A549 treated with dexamethasone at 1 μM for 4 hours (cell line): ENCODE measurements at places on chromosomes 4 and X. TPM values are rescaled to one million over a fixed set of nuclear protein-coding genes. Genes with fewer than 3 reads are reported as not detected.

Gene RHOH
- total RNA-seq, result 0.08 to 0.20 TPM (median 0.16 TPM) in 5 replicates

Gene MAGEC3
- total RNA-seq, result not detected in 5 replicates

Gene CFAP99
- 0.06 to 0.13 TPM (median 0.09 TPM) in 4 of 5 replicates, not detected in the other for total RNA-seq

Gene TEC
- 1.5 to 2.3 TPM (median 1.6 TPM) in 5 replicates for total RNA-seq

Gene IBSP
- total RNA-seq, result not detected in 5 replicates

Gene METTL14
- total RNA-seq, result 13.7 to 20.9 TPM (median 17.3 TPM) in 5 replicates

Gene GIMD1
- not detected in 5 replicates for total RNA-seq

Gene MYL5
- 8.1 to 12.3 TPM (median 9.7 TPM) in 5 replicates for total RNA-seq

Gene NLRP2B
- not detected in 5 replicates for total RNA-seq

Gene ABCG2
- total RNA-seq, result 15.2 to 18.9 TPM (median 18.6 TPM) in 5 replicates

Gene PPP3CA
- 26.7 to 45.4 TPM (median 32.7 TPM) in 5 replicates for total RNA-seq

Gene MAOB
- total RNA-seq, result 0.14 to 0.25 TPM (median 0.19 TPM) in 5 replicates

Gene SYTL5
- 0.16 to 0.28 TPM (median 0.26 TPM) in 5 replicates for total RNA-seq

Gene PPP1R2C
- total RNA-seq, result not detected in 5 replicates

Gene CT83
- total RNA-seq, result not detected in 5 replicates

Gene ETDA
- total RNA-seq, result not detected in 5 replicates

Gene BRS3
- not detected in 5 replicates for total RNA-seq

Gene SMARCA5
- 19.6 to 25.3 TPM (median 24.0 TPM) in 5 replicates for total RNA-seq

Gene SSX7
- total RNA-seq, result not detected in 5 replicates

Gene FGA
- total RNA-seq, result 20.0 to 25.7 TPM (median 20.2 TPM) in 5 replicates
